T-cell (primary cell): ENCODE measurements at places on chromosomes 1 and 21.

DNA sequence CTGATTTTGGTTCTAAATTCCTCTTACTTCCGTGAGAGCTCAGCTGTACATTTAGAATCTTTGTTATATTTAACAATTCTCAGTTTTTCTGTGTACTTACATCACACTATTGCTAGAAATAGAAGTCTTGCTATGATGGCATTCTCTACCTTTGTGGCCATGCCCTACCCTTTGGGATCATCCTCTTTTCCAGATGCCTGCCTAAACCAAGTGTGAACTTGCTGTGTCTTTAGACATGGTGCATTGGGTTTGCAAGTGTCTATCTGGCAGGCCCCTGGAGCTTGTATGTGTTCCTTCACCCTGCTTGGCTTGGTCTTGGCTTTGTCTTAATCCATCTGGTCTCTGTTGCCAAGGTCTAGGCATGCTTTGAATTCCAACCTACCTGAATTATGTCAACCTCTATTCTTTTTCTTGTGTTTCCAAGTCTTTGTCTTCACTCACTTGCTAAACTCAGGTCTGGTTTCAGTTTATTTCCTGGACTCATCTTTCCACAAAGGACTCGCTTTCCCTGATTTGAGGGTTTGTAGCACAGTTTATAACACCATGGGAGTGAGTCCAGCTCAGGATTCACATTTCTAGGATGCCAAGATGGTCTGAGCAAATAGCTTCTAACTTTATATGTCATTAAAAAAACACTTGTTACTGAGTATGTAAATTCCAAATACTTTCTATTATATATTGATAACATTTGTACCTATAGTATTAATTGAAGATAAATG lies 20.6 kb upstream of the APOBEC4 start:
- no peak for DNase-seq

- DNase-seq: no peak
These were observed 28.8 kb upstream of the ZBTB18 start for GRCh38 chr1:244022311-244022710.

DNA sequence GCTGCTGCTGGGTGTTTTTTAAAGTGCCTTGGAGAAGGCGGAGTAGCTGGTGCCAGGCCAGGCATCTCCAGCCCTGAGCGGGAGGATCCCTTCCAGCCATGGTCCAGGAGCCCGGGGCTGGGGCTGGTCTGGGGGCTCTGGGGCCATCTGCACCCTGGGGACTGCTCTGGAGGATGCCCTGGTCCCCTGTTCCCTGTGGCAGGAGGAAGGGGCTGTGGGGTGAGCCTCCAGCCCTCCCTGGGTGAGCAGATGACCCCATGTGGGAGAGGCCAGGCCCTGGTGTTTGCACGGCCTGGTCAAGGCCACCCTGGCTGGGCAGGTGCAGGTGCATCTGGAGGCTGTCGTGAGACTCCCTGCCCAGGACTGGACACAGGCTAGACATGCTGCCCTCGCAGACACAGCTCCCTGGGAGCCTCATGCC lies 56.7 kb downstream of the SLX9 start:
- no peak for DNase-seq

- DNase-seq: no peak
These were observed 1.2 kb downstream of the CD34 start for GRCh38 chr1:207909687-207910086.

GRCh38 chr1:22749919-22750684 lies 39.5 kb downstream of the EPHB2 start:
- DNase-seq: no peak

GRCh38 chr1:176450526-176450925 lies 12.4 kb upstream of the PAPPA2 start:
- no peak for DNase-seq
